Activated naive CD4-positive, alpha-beta T cell treated with anti-CD3 and anti-CD28 coated beads, Interleukin-2, amount 10 ng/mL, durations not matched to agents 7 days and 5 days (primary cell): ENCODE measurements at places on chromosomes 2 and 18.

GRCh38 chr2:96887493-96888012 lies 17.7 kb upstream of the SEMA4C start:
- no peak for DNase-seq

- DNase-seq = peak; percentile 79
Observed at GRCh38 chr18:9475643-9476591, 604 bp downstream of the RALBP1 start.

DNA sequence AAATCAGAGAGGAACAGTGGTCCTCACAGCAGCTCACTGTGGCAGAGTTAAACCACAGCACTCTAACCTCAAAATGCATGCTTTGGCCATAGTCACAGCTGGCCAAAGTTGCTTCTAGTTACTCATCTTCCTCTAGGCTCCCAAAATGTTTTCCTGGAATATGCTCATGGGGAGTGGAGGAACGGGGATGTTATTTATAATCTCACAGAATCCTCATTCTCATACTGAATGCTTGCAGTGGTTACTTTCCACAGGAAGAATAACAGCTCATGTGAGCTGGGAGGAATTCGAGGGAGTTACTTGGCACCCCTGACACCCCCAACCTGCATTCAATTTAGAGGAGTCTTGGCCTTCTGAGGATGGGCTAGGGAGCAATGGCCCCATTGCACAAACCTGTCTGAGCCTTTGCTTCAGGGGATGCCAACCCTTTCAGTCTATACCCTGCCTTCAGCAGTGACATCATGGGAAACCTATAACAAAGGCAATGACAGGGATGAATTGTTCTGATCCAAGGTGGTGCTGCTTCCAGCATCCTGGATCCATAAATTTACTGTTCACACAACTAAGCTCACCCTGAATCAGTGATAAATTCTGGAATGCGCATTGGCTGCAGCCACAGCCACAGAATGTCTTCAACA lies 22.4 kb upstream of the CCBE1 start:
- no peak for DNase-seq

GRCh38 chr2:45839508-45840251 lies 188.2 kb downstream of the PRKCE start:
- DNase-seq = no peak

DNA sequence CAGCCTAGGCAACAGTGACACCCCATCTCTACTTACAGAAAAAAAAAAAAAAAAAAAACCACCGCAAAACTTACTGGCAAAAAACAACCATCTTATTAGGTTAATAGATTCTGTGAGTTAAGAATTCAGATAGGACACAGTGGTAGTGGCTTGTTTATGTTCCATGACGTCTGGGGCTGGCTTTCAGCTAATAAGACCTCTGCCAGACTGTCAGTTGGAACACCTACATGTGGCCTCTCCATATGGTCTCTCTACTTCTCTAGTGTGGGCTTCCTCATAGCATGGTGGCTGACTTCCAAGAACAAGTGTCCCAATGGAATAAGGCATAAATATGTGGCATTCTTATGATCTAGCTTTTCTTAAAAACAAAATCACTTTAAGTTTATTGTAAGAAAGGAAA lies 94.0 kb upstream of the OTX1 start:
- DNase-seq = no peak

DNA sequence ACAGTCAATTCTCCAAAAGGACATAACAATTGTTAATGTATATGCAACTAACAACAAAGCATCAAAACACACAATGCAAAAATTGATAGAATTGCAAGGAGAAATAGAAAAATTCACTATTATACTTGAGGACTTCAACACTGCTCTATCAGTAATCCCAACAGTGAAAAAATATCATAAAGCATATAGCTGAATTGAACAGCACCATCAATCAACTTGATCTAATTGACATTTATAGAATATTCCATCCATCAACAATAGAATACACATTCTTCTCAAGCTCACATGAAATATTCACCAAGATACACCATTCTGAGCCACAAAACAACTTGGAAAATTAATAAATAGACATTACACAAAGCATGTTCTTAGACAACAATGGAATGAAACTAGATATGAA lies 60.1 kb upstream of the ASXL3 start:
- no peak for DNase-seq

DNA sequence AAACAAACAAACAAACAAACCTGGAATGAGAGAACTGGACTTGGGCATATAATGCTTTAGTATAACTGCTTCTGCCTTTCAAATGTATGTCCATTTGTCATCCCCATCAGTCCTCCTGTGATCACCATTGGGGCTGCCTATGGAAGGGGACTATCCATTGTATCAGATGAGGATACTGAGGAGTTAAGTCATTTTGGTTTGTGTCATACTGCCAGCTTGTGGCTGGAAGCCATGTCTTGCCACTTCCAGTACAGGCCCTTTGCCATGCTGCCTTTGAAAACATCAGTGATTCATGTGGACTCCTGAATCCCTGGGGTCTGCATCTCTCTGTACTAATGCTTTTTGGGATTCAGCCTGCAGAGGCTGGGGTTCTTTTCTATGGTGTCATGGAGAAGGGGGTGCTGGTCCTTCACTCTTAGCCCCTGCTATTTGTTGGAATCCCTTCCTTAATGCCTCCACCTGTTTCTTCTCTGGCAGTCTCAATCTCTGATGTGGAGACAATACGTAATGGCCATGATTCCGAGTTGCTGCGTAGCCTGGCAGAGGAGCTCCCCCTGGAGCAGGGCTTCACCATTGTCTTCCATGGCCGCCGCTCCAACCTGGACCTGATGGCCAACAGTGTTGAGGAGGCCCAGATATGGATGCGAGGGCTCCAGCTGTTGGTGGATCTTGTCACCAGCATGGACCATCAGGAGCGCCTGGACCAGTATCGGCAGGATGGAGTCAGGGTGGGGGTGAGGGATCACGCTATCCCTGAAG lies 10.6 kb downstream of the PLCD4 start:
- no peak for DNase-seq

DNA sequence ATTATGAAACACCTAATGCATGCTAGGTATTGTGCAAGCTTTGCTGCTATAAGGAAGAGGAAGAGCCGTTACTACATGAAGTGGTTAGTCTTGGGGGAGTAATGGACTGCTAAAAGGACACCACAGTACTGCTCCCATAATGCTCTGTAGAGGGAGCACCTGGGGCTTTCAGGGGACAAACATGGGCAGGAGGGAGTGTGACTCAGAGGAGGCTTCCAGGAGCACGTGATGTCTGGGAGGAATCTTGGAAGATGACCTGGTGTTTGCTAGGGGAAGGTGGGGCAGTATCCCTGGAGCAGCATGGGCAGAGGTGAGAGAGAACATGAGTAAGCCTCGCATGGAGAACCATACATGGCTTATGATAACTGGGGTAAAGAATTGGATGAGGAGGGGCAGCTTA lies 18.8 kb downstream of the MAPK4 start:
- DNase-seq = no peak

DNA sequence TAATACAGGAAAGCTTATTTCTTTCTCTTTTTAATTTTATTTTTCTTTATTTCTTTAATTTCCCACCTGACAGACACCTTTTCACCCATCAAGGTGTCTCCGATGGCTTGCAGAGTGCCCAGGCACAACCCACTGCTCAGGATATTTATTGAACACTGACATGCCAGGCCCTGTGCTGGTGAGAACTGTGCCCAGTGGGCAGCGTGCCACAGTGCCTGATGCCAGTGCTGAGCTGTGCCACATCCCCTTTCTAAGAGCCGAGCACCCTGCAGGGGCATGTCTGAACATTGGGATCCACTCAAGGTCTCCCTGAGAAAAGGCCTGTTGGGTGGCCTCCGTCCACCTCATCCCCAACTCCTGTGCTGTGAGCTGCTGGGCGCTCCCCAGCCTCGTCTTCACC lies 158.6 kb upstream of the RAB6C start:
- no peak for DNase-seq

DNA sequence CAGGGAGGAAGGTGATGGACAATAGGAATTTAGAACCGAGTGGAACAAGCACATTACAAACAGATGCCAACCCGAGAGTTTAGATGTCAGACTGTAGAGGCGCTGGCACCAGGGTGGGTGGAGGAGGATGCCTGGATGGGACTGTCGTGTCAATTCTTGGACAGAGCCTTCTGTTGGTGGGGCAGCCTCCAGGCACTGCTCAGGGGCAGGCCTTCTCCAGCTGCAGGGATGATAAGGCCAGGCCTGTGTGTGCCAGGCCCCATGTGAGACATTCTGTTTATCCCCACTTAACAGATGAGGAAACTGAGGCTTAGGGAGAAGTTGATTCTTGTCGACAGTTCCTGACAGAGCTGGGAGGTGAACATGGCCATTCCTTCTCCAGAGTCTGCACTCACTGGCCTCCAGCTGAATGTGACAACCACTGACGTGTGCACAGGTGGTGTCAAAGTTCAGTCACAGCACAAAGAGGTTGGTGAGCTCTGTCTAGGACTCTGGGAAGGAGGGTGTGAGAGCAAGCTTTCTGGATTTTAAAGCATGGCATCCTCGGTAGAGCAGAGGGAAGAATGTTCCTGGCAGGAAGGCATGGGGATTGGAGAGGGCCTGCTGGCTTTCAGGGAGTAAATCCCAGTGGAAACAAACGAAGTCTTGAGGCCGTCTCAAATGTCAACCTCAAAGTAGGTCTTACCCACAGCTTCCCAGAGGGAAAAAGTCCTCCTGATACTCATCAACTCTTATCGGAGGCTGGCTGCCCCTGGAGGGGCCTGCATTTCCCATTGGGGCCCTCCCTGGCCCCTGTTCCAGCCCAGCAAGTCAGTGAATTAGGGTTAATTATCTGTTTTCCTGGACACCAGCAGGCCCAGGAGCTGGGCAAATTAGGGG lies 52.4 kb downstream of the GLI2 start:
- DNase-seq = no peak

- DNase-seq = no peak
Observed at GRCh38 chr2:33289961-33290360, 186.5 kb upstream of the RASGRP3 start.

DNA sequence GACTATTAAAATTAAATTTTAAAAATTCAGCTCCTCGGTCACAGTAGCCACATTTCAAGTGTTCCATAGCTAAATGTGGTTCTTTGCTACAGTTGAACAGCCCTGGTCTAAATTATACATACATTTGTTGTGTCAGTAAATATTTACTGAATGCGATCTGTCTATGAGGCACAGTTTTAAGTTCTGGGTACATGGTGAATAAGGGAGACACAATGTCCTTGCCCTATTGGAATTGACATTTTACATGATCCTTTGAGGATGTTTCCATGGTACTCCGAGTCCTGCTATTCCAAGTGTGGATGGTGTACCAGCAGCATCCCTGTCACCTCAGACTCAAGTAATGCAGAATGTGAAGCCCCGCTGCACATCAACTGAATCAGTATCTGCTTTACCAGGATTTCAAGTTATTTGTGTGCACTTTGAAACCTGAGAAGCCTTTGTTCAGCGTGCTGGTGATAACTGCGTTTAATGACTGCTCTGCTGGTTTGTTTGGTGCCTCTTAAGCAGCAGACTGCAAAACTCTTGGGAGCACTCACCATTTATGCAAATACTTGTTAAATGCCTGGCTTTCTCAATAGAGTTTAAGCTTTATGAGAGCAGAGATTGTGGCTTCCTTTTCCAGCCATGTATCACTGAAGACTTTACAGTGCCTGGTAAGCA lies 1.5 kb downstream of the GALNT1 start:
- DNase-seq = no peak

DNA sequence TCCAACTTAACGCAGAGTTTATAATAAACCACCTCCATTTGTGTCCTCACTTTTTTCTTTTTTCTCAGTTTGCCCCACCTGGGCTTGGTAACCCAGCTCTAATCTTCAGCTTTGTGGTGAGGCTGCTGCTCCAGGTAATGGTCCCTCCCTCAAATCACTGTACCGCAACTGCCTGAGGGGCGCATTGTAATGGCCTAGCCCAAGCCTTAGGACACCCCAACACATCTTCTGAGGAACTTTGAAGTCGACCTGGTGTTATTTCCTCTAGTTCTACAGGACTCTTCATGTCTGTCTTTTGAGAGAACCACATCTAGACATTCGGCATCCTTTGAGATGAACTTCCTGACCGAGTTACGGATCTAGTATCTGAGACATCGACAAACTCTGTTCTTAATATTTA lies 99.7 kb downstream of the PLEKHM3 start:
- no peak for DNase-seq

DNA sequence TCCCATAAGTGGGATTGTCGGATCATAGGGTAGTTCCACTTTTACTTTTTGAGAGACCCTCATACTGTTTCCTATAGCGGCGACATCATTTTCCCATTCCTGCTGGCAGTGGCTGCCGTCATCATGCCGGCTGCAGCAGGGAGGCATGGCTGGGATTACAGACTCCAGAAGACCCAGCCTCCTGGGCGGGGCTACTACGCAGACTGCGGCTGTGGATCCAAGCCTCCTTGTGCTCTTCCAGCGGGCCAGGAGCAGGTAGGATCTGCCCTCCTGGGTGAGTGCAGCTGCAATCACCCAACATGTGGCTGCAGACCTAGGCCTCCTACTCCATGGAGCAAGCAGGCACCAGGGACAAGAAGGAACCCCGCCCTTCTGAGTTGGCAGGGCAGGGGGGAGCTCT lies 359.2 kb downstream of the GALR1 start:
- no peak for DNase-seq

DNA sequence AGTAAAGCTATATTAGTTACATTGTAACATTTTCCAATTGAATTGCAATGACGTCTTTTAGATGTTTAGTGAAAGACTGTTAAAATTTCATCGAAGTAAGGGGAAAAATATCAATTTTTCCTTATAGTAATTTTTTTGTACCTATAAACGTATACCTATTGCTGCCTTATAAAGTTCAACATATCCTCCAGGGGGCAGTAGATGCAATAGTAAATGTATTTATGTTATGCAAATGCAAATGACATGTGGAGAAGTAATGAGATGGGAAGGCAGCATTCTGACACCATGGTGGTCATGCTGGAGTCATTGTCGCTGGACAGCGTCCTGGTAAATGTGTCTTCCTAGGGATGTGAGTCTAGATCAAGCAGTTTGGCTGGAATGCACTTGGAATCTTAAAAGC lies 38.7 kb downstream of the MSTN start:
- no peak for DNase-seq

DNA sequence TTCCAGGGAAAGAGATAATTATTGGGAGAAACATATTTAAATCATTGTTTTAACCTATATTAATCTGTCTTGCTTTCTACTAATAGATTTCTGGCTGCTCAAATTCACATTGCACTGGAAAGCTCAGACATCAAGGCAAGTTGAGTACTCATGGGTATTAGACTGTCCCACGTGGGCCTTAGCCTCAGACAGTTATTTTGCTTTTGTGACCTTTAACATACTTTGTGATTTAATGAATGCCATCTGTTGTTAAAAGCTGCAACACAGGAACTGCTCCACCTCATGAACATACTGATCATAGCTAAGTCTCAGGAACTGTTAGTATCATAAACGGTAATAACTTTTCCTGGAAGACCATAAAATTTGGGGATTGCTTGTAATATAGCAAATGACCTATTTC lies 2.7 kb upstream of the LCT start:
- DNase-seq = no peak

- DNase-seq = no peak
Observed at GRCh38 chr2:61439241-61440002, 31.5 kb downstream of the USP34 start.

DNA sequence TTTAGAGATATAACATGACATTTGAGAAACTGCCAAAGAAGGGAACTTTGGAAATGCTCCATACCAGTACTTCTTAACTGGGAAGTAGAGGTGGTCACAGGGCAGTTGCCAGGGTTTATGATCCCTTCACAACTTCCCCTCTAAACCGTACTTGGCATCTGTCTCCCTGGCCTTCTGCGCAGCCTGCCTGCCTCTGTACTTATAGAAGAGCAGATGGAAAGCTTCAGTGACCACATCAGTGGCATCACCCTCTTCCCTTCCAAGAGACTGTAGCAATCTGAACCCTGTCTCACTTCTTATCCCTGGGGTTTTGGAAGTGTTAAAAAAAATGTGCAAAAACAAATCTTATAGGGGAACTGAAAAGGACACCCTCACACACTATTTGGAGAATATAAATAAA lies 64.1 kb downstream of the EIF2AK3 start:
- DNase-seq = no peak
